ENCODE measurements at places on chromosomes 7 and 10. TPM values are rescaled to one million over a fixed set of nuclear protein-coding genes. Genes with fewer than 3 reads are reported as not detected.

Gene SKIDA1
- 4.7 TPM for total RNA-seq

Gene PIP
- not detected for total RNA-seq

Gene CH25H
- total RNA-seq = 2.1 TPM

Gene CC2D2B
- 3.0 TPM for total RNA-seq

Gene SFRP5
- total RNA-seq = 9.6 TPM

Gene STARD3NL
- 99.0 TPM for total RNA-seq

Gene CCDC136
- 66.6 TPM for total RNA-seq

Gene NODAL
- 2.1 TPM for total RNA-seq

Gene EPHA1
- 0.94 TPM for total RNA-seq

Gene BBIP1
- total RNA-seq = 56.4 TPM

- peaks cover 3% of the 10 kb centered on the region for H3K4me1 ChIP-seq
- DNase-seq = no peak
- H3K27me3 ChIP-seq = no peaks in the 10 kb centered on the region
- no peak overlapping the region for H3K4me3 ChIP-seq
- no peaks in the 10 kb centered on the region for H3K36me3 ChIP-seq
Measured at GRCh38 chr7:39071116-39071515, 93.4 kb downstream of the POU6F2 start.

DNA sequence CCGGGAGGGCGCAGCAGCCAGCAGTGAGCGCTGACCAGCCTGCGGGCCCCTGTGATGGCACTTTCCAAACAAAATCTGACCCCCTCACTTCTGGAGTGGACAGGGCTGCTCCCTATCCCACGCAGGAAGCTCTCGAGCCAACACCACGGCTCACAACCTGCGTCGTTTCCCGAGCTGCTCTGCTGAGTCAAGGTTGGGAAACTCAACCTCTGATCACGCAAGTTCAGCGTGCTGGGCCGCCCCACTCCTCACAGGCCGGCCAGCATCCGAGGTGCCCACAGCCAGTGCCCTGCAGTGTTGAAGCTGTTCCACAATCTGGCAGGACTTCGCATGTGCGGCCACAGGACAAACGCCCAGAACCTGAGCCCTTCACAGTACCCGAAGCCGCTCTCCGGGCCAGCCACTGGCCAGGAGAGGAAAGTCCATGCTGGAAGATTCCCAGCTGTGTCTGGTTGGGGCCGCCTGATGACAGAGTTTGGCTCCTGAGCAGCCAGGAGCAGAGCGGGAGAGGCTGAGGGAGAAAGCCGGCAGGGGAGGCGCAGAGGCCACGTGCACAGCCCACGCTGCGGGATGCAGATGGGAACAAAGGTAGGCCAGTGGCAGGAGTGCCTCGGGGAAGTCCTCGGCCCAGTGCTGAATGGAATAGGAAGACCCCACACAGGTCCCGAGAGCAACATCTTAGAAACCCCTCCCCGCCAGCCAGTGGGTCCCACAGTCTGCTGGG lies 263.3 kb upstream of the TCERG1L start:
- no peak overlapping the region for H3K27ac ChIP-seq
- H3K27me3 ChIP-seq = peaks cover 2% of the 10 kb centered on the region
- no peak overlapping the region for H3K4me3 ChIP-seq
- H3K4me1 ChIP-seq = peaks cover 9% of the 10 kb centered on the region
- no peaks in the 10 kb centered on the region for H3K36me3 ChIP-seq

DNA sequence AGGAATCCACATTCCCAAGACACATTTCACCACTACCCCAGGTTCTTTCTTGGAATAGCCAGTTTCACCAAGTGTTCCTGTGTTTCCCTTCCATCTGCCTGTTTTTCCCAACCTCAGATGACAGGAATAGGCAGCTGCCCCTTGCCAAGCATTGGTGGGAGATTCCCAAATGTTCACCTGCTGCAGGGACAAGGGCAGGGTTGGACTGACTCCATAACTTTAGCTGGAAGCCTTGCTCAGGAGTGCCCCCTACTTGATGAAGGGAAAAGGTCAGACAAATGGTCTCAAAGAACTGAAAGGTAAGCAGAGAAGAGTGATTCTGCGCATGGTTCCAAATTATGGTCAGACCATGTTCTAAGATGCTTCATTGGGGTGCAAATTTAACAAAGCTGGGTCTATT lies 45.1 kb upstream of the LYZL1 start:
- DNase-seq = no peak
- H3K4me3 ChIP-seq = no peak overlapping the region
- no peak overlapping the region for H3K27ac ChIP-seq
- no peaks in the 10 kb centered on the region for H3K36me3 ChIP-seq

DNA sequence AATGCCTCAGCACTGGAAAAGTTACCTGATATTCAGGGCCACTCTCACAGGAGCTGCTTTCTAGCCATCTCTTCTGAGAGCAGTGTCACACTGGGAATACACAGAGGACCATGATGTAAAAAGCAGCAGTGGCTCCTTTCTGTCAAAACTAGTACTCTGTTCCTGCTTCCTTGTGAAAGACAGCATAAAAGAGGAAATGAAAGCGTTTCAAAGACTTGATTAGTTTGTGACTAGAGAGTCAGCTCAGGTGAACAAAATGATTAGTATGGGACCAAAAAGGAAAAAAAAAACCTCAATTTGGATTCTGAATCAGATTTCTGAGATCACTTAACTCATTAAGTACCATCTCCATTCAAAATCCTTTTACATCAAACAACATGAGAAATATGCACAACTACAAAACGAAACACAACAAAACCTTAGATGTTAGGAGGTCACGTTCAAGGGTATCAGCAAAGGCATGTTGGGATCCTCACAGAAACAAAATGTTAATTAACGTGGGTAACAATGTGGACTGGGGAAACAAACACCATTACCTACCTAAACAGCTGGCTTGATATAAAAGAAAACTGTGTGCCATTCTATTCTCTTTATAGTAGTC lies 103.7 kb downstream of the MACC1 start:
- DNase-seq = no peak
- H3K27ac ChIP-seq = no peak overlapping the region
- no peak overlapping the region for H3K4me3 ChIP-seq
- no peaks in the 10 kb centered on the region for H3K27me3 ChIP-seq
- no peaks in the 10 kb centered on the region for H3K4me1 ChIP-seq

GRCh38 chr10:30062090-30062489 lies 2.7 kb upstream of the JCAD start:
- no peak overlapping the region for H3K27ac ChIP-seq
- H3K27me3 ChIP-seq = no peaks in the 10 kb centered on the region
- peaks cover 7% of the 10 kb centered on the region for H3K4me1 ChIP-seq
- no peaks in the 10 kb centered on the region for H3K36me3 ChIP-seq

GRCh38 chr10:130747946-130748345 lies 563.6 kb downstream of the TCERG1L start:
- H3K27ac ChIP-seq = no peak overlapping the region
- no peak for DNase-seq
- H3K27me3 ChIP-seq = no peaks in the 10 kb centered on the region
- H3K4me1 ChIP-seq = peaks cover 5% of the 10 kb centered on the region

DNA sequence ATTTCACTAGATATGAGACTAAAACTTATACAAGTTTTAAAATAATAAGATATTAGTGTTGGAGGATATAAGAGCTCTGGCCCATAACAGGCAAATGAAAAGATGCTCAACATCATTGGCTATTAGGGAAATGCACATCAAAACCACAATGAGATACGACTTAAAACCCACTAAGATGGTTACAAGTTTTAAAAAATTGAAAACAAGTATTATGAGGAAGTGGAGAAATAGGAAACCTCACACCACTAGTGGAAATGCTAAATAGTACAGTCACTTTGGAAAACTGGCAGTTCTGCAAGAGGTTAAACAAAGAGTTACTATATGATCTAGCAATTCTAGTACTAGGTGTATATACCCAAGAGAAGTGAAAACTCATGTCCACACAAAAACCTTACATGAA lies 17.2 kb downstream of the PANK1 start:
- H3K4me3 ChIP-seq = no peak overlapping the region
- no peak for DNase-seq
- H3K27me3 ChIP-seq = no peaks in the 10 kb centered on the region

- no peaks in the 10 kb centered on the region for H3K27me3 ChIP-seq
- no peaks in the 10 kb centered on the region for H3K36me3 ChIP-seq
- no peak for DNase-seq
- H3K4me3 ChIP-seq = no peak overlapping the region
- H3K4me1 ChIP-seq = no peaks in the 10 kb centered on the region
- no peak overlapping the region for H3K27ac ChIP-seq
Measured at GRCh38 chr10:8794860-8795259, 740.4 kb downstream of the GATA3 start.

GRCh38 chr10:62559481-62560200 lies 185.5 kb downstream of the ZNF365 start:
- no peak overlapping the region for H3K4me3 ChIP-seq
- no peak overlapping the region for H3K27ac ChIP-seq
- peaks cover 8% of the 10 kb centered on the region for H3K4me1 ChIP-seq
- no peak for DNase-seq
- no peaks in the 10 kb centered on the region for H3K36me3 ChIP-seq

- no peak overlapping the region for H3K4me3 ChIP-seq
- no peaks in the 10 kb centered on the region for H3K27me3 ChIP-seq
- H3K4me1 ChIP-seq = no peaks in the 10 kb centered on the region
- no peak overlapping the region for H3K27ac ChIP-seq
Measured at GRCh38 chr7:106126170-106126938, 14.2 kb upstream of the SYPL1 start.

DNA sequence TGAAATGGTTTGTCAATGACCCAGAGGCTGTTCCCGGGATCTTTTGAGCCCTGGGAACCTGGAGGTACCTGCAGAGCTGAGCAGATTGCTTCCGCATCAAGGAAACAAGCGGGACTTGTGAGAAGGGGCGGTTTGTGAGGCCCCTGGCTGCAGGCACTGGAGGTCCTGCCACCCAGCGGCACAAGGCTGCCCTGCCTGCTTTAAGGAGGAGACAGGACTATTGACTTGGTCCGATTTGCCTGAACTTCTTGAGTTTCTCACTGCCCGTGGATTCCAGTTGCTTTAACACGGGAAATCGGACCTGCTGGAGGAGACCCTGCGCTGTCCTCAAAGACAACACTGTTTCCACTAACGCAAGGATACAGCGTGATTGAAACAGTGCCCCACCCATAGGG lies 130.1 kb downstream of the DNAJB6 start:
- no peak overlapping the region for H3K27ac ChIP-seq
- peaks cover 18% of the 10 kb centered on the region for H3K27me3 ChIP-seq
- H3K4me3 ChIP-seq = no peak overlapping the region
- H3K36me3 ChIP-seq = no peaks in the 10 kb centered on the region
- DNase-seq = no peak

GRCh38 chr7:93307943-93308342 lies 75.8 kb downstream of the VPS50 start:
- no peaks in the 10 kb centered on the region for H3K36me3 ChIP-seq
- H3K4me1 ChIP-seq = no peaks in the 10 kb centered on the region
- DNase-seq = no peak
- no peaks in the 10 kb centered on the region for H3K27me3 ChIP-seq

GRCh38 chr10:79166312-79166721 lies 97.6 kb downstream of the ZMIZ1 start:
- DNase-seq = peak; percentile 52
- no peaks in the 10 kb centered on the region for H3K27me3 ChIP-seq
- no peak overlapping the region for H3K4me3 ChIP-seq
- H3K36me3 ChIP-seq = peaks cover 81% of the 10 kb centered on the region
- H3K27ac ChIP-seq = no peak overlapping the region

- H3K4me1 ChIP-seq = peaks cover 14% of the 10 kb centered on the region
- DNase-seq = peak; percentile 41
- H3K27ac ChIP-seq = no peak overlapping the region
- H3K36me3 ChIP-seq = peaks cover 14% of the 10 kb centered on the region
- H3K27me3 ChIP-seq = peaks cover 35% of the 10 kb centered on the region
- H3K4me3 ChIP-seq = peak overlapping the region; percentile 33
Measured at GRCh38 chr10:97771055-97771891, 526 bp downstream of the SFRP5 start.

DNA sequence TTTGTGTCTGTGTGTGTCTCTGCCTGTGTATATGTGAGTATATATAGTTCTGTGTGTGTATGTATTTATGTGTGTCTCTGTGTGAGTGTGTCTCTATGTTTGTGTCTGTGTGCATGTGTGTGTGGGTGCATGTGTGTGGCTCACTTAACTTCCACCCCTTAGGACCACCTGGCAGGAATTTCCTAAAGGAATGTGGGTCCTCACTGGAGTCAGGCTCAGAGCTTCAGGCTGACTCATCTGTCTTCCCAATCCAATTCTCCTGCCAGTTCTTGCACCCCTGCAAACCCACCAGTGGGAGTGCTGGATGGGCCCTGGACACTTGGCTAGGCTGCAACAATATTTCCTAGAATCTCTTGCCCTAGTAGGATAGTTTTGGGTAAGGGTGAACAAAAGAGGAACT lies 70.2 kb upstream of the GRB10 start:
- H3K4me3 ChIP-seq = no peak overlapping the region
- H3K36me3 ChIP-seq = no peaks in the 10 kb centered on the region
- no peak overlapping the region for H3K27ac ChIP-seq
- no peak for DNase-seq
- H3K4me1 ChIP-seq = no peaks in the 10 kb centered on the region
- no peaks in the 10 kb centered on the region for H3K27me3 ChIP-seq

GRCh38 chr7:157662981-157663716 lies 326.3 kb downstream of the DNAJB6 start:
- no peak overlapping the region for H3K27ac ChIP-seq
- H3K36me3 ChIP-seq = peaks cover 34% of the 10 kb centered on the region
- peak; percentile 55 for DNase-seq
- no peak overlapping the region for H3K4me3 ChIP-seq
- H3K27me3 ChIP-seq = no peaks in the 10 kb centered on the region
- H3K4me1 ChIP-seq = peaks cover 27% of the 10 kb centered on the region

- H3K27ac ChIP-seq = no peak overlapping the region
- H3K36me3 ChIP-seq = peaks cover 6% of the 10 kb centered on the region
- no peaks in the 10 kb centered on the region for H3K27me3 ChIP-seq
- H3K4me3 ChIP-seq = no peak overlapping the region
- DNase-seq = no peak
Measured at GRCh38 chr10:15310776-15311568, 60.1 kb downstream of the FAM171A1 start.

- H3K36me3 ChIP-seq = peaks cover 62% of the 10 kb centered on the region
- DNase-seq = no peak
- no peak overlapping the region for H3K27ac ChIP-seq
- H3K4me1 ChIP-seq = peaks cover 33% of the 10 kb centered on the region
- H3K4me3 ChIP-seq = no peak overlapping the region
Measured at GRCh38 chr7:31084226-31084625, 32.1 kb downstream of the ADCYAP1R1 start.

DNA sequence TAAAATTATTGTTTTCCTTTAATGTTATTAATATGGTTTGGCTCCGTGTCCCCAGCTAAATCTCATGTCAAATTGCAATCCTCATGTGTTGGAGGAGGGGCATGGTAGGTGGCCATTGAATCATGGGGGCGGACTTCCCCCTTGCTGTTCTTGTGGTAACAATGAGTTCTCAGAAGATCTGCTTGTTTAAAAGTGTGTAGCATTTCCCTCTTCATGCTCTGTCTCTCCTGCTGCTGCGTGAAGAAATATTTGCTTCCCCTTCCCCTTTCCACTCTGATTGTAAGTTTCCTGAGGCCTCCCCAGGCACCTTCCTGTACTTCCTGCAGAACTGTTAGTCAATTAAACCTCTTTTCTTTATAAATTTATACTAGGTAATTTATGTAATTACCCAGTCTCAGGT lies 27.5 kb downstream of the VIM start:
- no peak overlapping the region for H3K27ac ChIP-seq
- H3K27me3 ChIP-seq = no peaks in the 10 kb centered on the region
- H3K4me3 ChIP-seq = no peak overlapping the region
- H3K36me3 ChIP-seq = no peaks in the 10 kb centered on the region
